ENCODE measurements at places on chromosomes 4 and X.

GRCh38 chr4:135552131-135552530, 1350.5 kb upstream of the PABPC4L start:
- DNase-seq, result no peak

DNA sequence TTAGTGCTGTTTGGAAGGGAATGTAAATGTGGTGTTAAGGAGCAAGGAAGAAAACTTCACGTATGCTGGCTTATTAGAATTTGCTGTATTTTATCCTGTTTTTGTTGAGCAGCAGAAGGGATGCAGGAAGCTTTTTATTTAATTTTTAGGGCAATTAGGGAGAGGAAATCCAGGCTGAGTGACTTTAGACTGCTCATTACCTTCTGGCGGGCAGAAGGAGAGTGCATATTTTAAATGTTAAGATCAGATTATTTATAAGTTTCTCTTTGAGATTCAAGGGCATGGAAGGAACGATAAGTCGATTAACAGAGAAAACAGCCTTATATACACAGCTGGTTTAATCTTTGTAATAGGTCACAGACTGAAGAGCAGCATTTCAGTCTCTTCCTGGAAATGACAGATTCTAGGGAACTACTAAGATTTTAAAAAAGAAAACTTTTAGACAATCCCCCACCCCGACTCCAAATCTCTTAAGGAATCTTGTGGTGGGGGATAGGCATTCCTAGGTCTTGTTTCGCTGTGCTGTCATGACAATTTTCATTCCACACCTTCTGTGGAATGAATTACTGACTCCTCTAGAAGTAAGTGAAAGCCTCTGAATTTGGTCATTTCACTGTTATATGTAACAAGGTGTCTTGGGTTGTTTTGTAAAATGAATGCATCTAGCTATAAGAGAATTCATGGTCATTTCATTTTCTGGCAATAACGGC, 402.5 kb downstream of the RAPGEF2 start:
- no peak for DNase-seq

GRCh38 chr4:139555705-139556070, 331 bp downstream of the SETD7 start:
- no peak for DNase-seq

- DNase-seq, result no peak
Measured at GRCh38 chr4:128793859-128794672, 15.4 kb upstream of the JADE1 start.

- DNase-seq, result no peak
Measured at GRCh38 chrX:141662781-141663180, 35.8 kb downstream of the SPANXD start.

DNA sequence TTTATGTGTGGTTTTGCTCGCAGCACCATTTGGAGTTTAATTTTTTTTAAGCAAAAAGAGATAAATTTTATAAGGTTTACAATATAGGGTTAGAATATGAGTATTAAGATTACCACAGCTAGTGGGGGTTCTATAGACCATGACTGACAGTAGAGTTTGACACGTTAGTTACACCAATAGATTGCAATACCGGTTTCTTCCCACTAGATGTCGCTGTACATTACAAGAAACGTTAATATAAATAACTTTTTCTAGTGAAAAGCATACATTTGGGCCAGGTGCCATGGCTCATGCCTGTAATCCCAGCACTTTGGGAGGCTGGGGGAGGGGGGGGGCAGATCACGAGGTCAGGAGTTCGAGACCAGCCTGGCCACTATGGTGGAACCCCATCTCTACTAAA, 433.6 kb downstream of the MAGEB5 start:
- DNase-seq, result no peak

DNA sequence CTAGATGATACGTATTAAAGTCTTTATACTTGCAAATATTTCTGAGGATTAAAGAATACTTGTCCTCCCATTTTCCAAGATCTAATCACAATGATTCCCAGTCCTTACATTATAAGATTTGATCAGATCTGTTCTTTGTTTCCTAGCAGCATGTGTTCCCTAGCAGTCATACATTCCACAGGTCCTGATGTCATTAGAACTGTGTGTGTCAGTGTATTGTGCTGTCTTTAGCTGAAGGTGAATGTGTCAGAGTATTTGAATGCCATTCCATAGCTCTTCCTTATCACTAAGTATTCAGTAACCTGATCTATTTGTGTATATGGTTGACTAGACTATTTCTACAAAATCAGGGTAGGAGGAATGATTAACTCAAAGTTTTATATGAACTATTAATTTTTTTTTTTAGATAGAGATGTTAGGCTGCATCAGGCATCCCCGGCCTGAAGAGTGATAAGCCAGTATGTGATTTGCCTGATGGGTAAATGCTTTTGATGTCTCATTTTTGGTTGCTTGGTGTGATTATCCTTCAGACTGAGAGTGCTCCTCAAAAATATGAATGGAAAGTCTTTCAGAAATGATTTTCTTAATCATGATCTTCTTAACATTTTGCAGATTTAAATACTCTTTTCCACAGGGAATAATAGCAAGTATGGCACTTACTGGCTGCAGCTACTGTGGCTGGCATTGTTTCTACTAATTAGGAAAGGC, 4.4 kb downstream of the ADGRL3 start:
- no peak for DNase-seq

- DNase-seq, result no peak
Measured at GRCh38 chr4:161990721-161991120, 173.1 kb downstream of the FSTL5 start.

DNA sequence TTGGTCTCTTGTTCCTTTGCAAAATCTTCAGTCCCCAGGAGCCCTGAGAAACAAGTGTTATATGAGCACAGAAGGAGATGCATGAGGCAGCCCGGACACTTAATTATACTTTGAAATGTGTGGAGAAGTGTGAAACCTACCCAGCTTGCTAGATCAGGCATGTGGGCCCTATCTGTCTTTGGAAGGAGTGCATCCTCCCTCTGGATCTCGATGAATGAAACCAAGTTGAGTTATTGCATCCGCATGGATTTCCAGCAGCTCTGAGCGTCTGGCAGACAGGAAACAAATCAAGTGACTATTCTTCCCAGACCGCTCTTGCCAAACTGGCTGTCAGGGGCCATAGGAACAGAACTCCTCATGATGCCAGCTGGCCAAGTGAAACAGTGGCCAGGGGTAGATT, 19.6 kb upstream of the SOWAHD start:
- no peak for DNase-seq

DNA sequence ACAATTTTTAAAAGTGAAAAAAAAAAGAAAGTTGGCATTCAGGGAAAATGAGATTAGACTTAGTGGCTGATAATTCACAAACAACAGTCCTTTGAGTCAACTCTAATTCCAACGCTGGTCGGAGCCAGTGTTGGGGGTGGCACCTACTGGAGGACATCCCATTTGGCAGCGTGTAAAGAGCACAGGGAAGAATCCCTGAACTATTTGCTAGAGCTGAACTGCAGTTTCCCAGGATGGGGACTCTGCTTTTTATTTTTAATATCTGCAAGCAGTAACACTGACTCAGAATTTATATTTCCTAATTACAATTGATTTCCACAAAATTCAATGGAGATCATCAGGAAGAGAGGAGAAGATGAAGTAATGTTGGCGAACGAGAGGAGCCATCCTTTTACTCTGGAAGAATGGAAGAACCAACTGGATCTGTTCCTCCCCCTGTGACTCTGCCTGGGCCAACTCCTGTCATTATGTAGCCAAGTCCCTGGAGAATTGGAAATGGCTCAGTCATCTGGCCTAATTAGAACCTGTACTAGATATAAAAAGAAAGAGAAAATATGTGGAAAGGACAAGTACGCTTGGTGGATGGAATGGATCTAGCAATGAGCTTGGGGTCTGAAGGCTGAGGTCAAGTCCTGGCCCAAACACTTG, 76.7 kb downstream of the IRF2 start:
- peak; percentile 48 for DNase-seq

- no peak for DNase-seq
Measured at GRCh38 chr4:176548571-176548970, 228.8 kb downstream of the SPCS3 start.

DNA sequence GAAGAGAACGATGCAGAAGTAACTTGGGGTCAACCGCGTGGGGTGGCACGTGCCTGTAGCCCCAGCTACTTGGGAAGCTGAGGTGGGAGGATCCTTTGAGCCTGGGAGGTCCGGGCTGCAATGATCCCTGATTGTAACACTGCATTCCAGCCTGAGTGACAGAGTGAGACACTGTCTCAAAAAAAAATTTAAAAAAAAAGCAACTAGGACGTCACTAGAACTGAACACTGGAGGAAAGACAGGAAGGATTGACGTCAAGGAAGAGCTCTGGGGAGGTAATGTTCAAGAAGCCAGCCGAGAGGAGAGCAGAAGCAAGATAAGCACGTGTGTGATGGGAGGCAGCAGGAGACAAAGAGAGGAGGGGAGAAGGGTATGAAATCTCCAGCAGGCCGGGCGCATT, 28.7 kb downstream of the S100G start:
- DNase-seq, result no peak

GRCh38 chr4:16627999-16628398, 270.4 kb downstream of the LDB2 start:
- no peak for DNase-seq

- DNase-seq, result no peak
Measured at GRCh38 chr4:36010397-36010929, 233.9 kb downstream of the ARAP2 start.

- no peak for DNase-seq
Measured at GRCh38 chr4:75950213-75950815, 9.5 kb upstream of the NAAA start.

DNA sequence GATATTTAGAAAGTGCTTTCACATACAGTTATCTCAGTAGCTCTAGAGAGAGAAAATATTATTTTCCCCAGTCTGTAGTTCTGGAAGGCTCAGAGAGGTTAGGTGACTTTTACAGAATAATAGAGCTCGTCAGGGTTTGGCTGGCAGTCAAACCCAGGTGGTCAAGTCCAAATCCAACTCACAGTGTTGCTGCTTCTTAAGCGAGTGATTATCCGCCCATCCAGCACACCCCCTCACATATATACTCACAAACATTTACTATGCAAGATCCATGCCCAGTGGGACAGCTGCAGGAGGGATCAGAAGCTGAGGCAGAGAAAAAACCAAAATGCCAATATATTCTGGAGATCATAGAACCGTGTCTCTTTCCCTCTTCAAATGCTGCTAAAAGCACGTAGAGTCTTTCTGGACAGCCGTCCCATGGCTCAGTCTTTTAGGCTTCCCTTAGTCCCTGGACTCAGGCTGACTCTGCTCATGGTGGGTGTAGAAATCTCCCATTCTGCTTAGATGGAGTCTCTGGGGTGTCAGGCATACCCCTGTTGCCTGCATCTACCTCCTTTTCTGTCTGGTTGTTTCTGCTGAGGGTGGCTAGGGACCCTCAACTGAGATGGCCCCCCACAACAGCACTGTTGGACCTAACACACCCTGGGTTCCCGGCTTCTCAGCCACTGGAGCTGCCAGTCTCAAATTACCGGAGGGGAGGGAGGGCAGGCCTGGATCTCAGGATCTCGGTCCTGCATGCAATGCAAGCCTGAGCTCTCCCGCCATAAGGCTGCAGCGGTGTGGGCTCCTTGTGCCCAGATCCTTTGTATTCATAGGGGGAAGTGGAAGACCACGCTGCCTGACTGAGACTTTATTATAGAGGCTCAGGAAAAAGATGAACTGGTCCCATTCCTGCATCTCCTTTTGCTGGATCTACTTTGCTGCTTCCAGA, at the start of gene CHRNA9:
CHRNA9 (plus strand) TSS at position 743 of the 934 bp plus-strand sequence; CDS start at position 878, 135 bp downstream.
- DNase-seq, result no peak

GRCh38 chrX:54808109-54808604, 612 bp downstream of the MAGED2 start:
- peak; percentile 55 for DNase-seq

DNA sequence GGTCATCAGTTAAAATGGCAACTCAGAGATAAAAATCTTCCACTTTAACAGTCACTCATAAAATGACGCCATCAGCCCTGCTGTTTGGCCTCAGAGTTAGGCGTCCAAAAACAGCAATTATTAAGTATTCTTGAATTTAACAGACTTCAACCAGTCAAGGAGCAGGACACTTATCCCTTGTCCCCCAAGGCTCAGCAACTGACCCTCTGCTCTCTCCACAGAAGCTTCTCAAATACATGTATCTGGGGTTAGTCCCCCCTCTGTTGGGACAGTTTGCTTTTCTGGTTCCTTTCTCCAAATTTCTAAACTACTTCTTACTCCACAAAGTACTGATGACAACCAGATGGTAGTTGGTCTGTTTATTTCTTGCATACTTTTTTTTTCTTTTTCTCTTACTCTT, 54.4 kb downstream of the SOD3 start:
- no peak for DNase-seq

GRCh38 chr4:58265734-58266133, 1155.5 kb upstream of the IGFBP7 start:
- DNase-seq, result no peak

DNA sequence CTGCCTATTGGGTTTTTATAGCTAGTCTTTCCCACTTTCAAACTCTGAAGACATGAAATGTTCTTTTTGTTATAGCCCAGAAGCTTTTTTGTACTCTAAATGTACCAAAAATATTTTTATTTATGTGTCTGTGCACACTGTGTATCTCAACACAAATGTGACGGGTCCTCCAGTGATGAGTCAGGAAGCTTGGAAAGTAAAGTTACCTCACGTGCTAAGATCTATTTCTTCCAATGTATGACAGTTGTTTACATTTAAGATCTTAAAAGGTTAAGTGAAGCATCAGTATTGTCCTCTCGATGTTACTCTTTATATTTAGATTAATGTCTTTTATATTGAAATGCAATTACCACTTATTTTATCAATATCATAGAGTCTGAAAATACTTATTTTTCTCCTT, 29.1 kb upstream of the PRSS12 start:
- DNase-seq, result no peak

- DNase-seq, result no peak
Measured at GRCh38 chr4:83128240-83128929, 13.9 kb upstream of the PLAC8 start.

GRCh38 chrX:100090931-100091330, 319.1 kb downstream of the PCDH19 start:
- DNase-seq, result no peak

GRCh38 chr4:141686146-141686775, 49.9 kb downstream of the IL15 start:
- DNase-seq, result no peak

GRCh38 chrX:45324941-45325340, 124.3 kb upstream of the DIPK2B start:
- DNase-seq, result no peak

DNA sequence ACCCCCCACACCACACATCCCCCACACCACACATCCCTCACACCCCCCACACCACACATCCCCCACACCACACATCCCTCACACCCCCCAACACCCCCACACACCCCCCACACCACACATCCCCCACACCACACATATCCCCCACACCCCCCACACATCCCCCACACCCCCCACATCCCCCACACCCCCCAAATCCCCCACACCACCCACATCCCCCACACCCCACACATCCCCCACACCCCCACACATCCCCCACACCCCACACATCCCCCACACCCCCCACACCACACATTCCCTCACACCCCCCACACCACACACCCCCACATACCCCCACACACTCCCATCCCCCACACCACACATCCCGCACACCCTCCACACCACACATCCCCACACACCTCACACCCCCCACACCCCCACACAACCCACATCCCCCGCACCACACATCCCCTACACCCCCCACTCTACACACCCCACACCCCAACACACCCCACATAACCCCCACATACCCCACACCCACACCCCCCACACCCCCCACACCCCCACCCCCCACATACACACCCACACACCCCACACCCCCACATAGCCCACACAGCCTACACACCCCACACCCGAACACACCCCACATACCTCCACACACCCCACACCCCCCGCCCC, 172.9 kb downstream of the DCLK2 start:
- DNase-seq, result no peak

Measured in occipital lobe (tissue), 3 donors.